ENCODE measurements at places on chromosomes 2 and 18. TPM values are rescaled to one million over a fixed set of nuclear protein-coding genes. Genes with fewer than 3 reads are reported as not detected.

DNA sequence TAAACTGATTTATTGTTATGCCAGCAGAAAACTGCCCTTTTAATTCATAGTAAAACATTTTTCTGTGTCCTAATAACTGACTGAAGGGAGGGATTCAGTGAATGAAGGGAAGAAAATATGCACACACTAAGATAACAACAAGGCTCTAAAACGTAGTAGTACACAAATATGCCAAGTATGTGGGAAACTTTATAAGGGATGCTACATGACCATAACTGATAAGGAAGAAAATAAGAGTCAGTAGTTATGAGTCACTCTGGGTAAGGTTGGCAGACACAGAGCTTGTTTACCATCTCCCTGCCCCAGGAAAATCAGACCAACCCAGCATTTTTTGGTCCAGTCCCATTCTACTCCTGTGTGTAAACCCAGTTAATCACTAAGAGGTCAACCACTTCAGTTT, 124.2 kb downstream of the RPRM start:
- H3K27ac ChIP-seq: no peak overlapping the region
- no peaks in the 10 kb centered on the region for H3K27me3 ChIP-seq
- no peak overlapping the region for H3K4me3 ChIP-seq
- no peaks in the 10 kb centered on the region for H3K36me3 ChIP-seq

- DNase-seq: peak; percentile 87
- H3K36me3 ChIP-seq: no peaks in the 10 kb centered on the region
- H3K27ac ChIP-seq: peak within 1 kb of the TSS; percentile 80
These were observed at the start of gene AGPS for GRCh38 chr2:177392373-177393202. Gene AGPS, plus strand, starts transcription at chr2:177392773. Its CDS starts 17 bp downstream, at chr2:177392790.

DNA sequence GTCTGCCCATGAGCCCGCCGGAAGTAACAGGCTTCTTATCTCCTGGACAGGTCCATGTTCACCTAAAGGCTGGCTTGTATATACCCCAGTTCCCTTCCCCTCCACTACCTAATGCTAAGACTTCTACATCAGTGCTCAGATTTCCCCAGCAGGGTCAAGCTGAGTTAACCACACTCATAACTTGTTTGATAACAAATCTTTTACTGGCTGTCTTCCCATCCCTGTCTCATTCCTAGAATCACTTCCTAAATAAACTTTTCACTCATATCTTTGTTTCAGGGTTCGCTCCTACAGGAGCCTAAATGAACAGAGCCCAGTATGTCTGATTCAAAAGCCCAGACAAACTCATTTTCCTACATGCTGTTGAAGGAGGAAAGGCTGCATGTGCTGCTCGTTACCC, 94.0 kb upstream of the SOX11 start:
- no peak for DNase-seq
- H3K4me3 ChIP-seq: no peak overlapping the region
- H3K4me1 ChIP-seq: no peaks in the 10 kb centered on the region
- no peaks in the 10 kb centered on the region for H3K27me3 ChIP-seq

DNA sequence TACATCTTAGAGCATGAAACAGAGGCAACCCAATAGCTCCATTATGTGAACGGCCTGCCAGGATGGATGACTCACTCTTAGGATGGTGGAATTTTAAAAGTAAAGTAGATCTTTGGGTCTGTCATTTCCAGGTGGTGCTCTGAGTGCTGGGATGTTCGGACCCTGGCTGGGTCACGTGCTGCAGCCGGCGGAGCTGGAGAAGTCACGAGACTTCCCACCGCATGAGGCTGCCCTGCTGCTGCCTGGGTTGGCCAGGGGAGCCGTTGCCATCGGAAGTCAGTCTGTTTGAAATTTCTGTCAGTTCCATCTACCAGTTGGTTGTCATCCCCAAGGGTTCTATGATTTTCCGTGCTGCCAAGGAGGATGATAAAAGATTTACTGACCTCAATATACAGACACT, 93.3 kb upstream of the ALKAL2 start:
- no peak overlapping the region for H3K27ac ChIP-seq
- no peaks in the 10 kb centered on the region for H3K4me1 ChIP-seq
- H3K4me3 ChIP-seq: no peak overlapping the region
- no peak for DNase-seq
- H3K27me3 ChIP-seq: no peaks in the 10 kb centered on the region

Gene SERPINB2
- polyA plus RNA-seq: 1.4 TPM
